ENCODE measurements at places on chromosomes 7 and 10.
A peak's percentile ranks its signal among the peaks of the same experiment; 100 is the strongest.

DNA sequence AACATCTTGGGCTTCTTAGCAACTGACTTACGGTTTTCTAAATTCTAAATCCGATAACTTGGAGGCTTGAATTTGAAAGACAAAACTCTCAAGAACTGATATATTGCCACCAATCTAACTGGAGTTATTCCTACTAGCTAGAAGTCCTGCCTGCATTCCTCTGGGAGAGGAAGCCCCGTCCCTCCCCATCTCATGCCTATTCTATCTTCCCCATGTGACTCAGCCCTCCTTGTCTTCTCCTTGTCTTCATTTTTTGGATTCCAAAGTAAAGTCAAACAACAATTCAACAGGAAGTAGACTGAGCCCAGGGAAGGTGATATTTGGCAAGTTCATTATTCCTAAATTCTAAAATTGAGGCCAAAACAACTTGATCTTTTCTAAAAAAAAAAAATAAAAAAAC lies 587.7 kb downstream of the KCNMA1 start:
- peak; percentile 80 for DNase-seq

- DNase-seq: no peak
These were observed 192.2 kb upstream of the SVIL start for GRCh38 chr10:29826801-29827450.

GRCh38 chr10:26574783-26575182 lies 122.7 kb upstream of the PDSS1 start:
- DNase-seq: no peak

GRCh38 chr7:112449353-112449752 lies 907 bp upstream of the IFRD1 start:
- peak; percentile 29 for DNase-seq

DNA sequence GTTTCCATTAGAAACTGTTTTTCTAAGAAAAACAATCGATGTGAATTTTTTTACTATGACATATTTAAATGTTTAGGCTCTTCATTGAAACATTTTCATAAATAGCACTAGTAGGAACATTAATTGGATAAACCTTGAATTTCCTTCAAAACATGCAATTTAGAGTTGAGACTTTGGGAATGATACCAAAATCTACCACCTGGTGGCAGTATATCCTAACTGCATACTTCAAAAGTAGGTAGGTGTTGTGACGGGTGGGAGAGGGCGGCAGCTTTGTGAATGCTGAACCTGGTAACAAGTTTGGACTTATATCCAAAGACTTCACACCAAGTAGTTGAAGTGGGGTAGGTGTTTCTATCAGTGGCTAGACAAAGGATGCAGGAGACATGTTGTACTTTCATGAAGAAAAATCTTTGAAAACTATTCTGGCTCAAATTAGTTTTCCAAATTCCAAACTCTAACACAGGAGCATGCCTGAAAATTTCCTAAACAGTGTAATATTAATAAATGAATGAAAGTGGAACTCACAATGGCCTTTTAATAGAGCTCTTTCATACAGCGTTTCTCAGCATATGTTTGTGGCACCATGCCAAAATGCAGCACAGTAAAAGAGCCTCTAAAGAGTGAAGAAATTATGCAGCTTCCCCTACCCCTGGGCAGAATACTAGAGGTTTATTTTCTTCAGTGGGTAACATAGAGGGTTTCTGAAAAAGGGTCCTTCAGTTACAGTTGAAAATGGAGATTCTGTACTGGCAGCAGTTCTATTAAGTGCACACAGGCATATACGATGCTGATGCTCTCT lies 201.0 kb upstream of the TPK1 start:
- peak; percentile 6 for DNase-seq

DNA sequence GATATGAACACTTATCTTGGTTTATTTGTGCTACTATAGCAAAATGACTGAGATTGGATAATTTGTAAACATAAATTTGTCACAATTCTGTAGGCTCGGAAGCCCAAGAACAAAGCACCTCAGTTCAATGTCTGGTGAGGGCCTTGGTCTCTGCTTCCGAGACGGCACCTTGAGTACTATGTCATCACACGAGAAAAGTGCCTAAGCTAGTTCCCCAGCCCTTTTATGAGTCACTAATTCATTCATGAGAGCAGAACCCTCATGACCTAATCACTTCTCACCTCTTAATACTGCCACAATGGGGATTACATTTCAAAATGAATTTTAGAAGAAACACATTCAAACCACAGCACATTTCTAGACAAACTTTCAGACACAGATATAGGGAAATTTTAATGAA lies 52.0 kb upstream of the PRSS1 start:
- no peak for DNase-seq

DNA sequence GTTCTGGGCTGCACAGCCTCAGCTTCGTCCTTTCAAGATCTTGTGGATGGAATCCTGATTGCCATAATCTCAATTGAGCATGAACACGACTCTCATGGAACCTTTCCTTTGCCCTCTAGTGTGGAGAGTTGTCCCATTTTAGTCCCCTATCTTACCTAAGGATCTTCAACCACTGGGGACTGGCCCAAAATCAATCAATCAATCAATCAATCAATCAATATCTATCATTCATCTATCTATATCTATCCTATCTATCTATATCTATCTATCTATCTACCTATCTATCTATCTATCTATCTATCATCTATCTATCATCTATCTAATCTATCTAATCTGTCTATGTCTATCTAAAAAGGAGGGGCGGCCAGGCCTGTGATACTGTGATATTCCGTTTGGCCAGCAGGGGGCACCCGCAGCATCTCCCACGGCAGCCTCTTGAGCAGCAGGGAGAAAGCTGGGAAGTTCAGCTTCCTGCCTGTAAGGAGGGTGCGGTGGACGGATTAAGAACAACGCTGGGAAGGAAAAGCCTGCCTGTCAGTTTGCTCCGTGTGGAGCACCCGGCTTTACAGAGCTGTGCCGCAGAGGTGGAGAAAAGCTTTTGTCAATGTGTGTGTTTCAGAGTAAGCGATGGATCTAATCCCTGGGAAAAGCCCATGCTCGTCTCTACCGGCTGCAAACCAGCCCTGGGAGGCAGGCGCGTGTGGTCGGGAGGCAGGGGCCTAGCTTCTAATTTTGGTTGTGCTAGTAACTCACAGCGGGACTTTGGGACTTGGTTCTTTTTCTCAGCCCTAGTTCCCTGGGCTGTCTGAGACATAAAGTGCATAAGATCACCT lies 124.9 kb downstream of the SH2D4B start:
- DNase-seq: peak; percentile 82

- DNase-seq: peak; percentile 25
These were observed 51.8 kb upstream of the CHST3 start for GRCh38 chr10:71912431-71912830.

GRCh38 chr10:43373461-43373860 lies 2.0 kb downstream of the FXYD4 start:
- DNase-seq: no peak
